T-helper 17 cell (primary cell): ENCODE measurements at places on chromosomes 12 and 14. TPM values are rescaled to one million over a fixed set of nuclear protein-coding genes. Genes with fewer than 3 reads are reported as not detected.

GRCh38 chr14:57583396-57583795 lies 89.7 kb upstream of the CCDC198 start:
- no peak overlapping the region for H3K27ac ChIP-seq
- no peaks in the 10 kb centered on the region for H3K27me3 ChIP-seq
- DNase-seq, result no peak
- H3K36me3 ChIP-seq, result no peaks in the 10 kb centered on the region
- H3K4me1 ChIP-seq, result no peaks in the 10 kb centered on the region
- no peak overlapping the region for H3K4me3 ChIP-seq

DNA sequence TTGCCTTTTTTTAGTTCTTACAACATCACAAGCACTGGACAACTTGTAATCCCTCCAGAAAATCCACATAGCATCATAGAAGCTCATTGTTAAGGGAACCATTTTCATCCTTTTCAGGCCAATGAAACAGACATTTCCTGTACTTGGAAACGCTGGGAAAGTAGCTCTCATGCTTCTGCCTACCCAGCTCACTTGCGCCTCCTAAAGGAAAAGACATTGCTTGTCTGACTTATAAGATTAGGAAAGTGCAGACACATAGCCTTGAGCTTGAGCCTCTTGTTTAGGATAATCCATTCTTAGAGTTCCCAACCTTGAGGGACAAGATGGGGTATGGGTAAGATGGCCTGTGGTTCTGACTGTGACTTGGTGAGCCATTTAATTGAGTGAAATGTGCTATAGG lies 589.5 kb downstream of the NOVA1 start:
- H3K4me3 ChIP-seq, result no peak overlapping the region
- H3K4me1 ChIP-seq, result no peaks in the 10 kb centered on the region
- no peaks in the 10 kb centered on the region for H3K27me3 ChIP-seq
- no peaks in the 10 kb centered on the region for H3K36me3 ChIP-seq

GRCh38 chr14:56787530-56787929 lies 22.7 kb downstream of the OTX2 start:
- peaks cover 34% of the 10 kb centered on the region for H3K27me3 ChIP-seq
- no peak overlapping the region for H3K27ac ChIP-seq
- H3K4me1 ChIP-seq, result no peaks in the 10 kb centered on the region

DNA sequence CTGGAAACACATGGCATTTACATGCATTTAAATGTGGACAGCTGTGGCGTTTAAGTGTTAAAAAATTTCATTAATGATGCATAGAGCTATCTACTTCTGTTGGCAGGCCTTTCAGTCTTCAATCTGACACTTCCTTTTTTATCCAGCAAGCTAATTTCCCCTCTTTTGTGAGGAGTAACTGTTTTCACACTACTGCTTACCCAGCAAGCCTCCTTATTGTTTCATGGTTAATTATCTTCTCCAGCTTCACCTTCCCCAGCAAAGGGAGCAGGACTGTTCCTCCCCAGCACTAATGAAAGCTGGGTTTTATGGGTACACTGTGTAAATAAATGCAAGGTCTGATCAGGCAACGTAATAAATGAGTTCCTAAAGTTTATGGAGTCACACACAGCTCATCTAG lies 129.4 kb upstream of the NPAS3 start:
- H3K27ac ChIP-seq, result no peak overlapping the region
- no peaks in the 10 kb centered on the region for H3K36me3 ChIP-seq

The HSPB8 gene
- total RNA-seq, result not detected

The OTOGL gene
- not detected for total RNA-seq

The GALNT8 gene
- 1.4 TPM for total RNA-seq
